ENCODE measurements at places on chromosomes 6 and 20.

DNA sequence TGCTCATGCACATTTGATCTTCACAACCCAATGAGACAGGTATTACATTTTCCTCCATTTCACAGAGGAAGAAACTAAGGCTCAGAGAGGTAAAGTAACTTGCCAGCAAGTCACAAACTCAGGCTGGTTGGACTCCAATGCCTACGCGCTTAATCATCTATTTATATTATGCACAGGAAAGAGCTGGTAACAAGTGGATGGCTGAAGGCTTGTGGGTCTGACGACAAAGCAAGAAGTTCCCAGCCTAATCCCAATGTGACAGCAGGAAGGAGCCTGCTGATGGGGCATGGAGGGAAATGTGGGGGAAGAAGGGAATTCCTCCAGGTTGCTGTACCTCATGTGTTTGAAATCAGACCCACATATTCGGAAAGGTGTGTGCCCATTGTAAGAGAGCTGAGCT is 3.9 kb downstream of the CDH22 start:
- DNase-seq, result no peak

DNA sequence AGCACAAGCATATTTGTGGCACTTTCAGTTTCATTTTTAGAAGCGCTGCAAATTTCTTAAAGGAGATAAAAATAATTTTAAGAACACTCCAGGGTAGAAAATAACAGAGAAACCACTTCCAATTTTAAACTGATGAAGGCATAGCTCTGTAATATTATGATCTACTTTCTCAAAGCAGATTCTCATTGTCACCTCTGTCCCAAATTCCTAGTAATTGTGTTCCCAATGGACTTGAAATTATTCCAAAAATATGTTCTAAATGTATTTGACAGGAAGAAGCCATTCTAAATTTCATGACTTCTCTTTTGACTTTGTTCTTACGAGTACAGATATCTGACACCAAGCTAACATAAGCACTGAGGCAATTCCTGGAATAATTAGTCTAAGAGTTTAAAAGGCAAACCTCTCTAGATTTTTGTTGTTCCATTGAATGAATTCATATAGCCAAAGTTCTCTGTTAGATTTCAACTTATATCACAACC is 140.2 kb upstream of the CARMIL1 start:
- peak; percentile 53 for DNase-seq

DNA sequence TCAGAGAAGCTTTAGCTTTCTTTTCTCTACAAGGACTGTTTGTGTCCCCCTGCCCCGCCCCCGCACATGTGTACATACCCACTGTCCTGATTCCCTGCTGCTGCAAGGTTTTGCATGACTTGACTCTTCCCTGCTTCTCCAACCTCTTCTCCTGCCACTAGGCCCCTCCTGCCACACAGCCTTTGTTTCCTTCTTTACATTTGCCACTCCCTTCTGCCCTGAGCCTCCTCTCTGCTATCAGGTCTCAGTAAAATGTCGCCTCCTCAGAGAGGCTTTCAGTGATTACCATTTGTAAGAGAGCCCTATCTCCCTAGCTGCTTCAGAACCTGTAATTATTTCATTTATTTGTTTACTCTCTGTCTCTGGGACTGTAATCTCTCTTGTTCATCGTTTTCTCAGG is 56.4 kb upstream of the VSTM2L start:
- no peak for DNase-seq

DNA sequence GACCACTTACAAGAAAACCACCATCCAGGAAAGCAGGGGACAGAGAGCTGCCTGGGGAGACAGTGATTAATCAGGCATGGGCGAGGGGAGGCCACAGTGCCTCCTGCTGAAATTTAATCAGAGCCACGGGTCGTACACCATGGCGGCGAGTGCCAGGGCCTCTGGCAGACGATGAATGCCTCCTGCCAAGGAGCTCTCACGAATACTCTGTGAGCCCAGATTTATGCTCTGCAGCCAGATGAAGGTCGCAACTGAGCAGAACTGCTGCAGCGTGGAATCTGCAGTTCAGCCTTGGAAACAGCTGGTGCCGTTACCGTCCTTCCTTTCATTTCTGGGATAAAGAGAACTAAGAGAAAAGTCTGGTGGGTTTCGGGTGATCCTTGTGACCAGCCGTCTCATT is 85.6 kb downstream of the BFSP1 start:
- no peak for DNase-seq

- DNase-seq, result no peak
Observed at GRCh38 chr6:43788301-43788700, 18.3 kb downstream of the VEGFA start.

GRCh38 chr6:11008821-11009220 is 35.3 kb downstream of the ELOVL2 start:
- no peak for DNase-seq

Measured in GM12865 (cell line).